ENCODE measurements at places on chromosomes 11 and 22. TPM values are rescaled to one million over a fixed set of nuclear protein-coding genes. Genes with fewer than 3 reads are reported as not detected.

DNA sequence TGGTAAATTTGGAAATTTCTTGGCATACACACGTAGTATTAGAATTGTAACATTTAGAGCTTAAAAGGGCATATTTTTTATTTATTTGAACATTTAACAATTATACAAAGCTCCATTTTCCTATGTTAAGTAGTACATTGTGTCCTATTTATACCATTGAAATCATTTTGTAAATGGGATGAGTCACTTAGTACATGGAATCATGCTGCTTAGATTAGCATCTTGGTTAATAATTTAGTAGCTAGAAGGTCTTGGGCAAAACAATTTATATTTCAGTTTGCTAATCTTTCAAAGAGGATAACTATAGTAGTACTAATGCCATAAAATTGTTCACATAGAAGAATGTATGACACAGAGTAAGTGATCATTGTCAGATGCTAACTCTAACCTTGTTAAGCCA lies 450.1 kb upstream of the LUZP2 start:
- no peak for DNase-seq

GRCh38 chr11:68950270-68950669 lies 30.5 kb downstream of the MRGPRD start:
- peak; percentile 4 for DNase-seq

- DNase-seq, result peak; percentile 97
These were observed 206.5 kb upstream of the CTSC start for GRCh38 chr11:88543902-88544655.

DNA sequence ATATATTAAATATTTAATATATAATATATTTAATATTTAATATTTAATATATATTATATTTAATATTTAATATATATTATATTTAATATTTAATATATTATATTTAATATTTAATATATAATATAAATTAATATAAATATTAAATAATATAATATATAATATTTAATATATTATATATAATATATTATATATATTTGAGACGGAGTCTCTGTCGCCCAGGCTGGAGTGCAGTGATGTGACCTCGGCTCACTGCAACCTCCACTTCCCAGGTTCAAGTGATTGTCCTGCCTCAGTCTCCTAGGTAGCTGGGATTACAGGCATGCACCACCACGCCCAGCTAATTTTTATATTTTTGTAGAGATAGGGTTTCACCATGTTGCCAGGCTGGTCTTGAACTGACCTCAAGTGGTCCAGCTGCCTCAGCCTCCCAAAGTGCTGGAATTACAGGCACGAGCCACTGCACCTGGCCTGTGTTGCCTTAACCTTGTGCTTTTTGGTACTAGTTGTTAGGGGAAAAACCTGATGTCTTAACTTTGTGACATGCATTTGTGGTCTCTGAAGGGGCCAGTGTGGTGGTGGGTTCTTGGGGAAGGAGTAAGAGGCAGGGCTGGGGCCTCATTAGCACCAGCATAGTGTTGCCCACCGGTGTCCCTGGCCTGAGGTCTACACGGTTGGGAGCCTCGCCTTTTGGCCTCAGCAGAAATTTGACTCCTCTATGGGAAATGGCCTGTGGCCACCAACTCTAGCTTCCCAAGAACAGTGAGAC lies 16.6 kb downstream of the SEC14L3 start:
- DNase-seq, result no peak

DNA sequence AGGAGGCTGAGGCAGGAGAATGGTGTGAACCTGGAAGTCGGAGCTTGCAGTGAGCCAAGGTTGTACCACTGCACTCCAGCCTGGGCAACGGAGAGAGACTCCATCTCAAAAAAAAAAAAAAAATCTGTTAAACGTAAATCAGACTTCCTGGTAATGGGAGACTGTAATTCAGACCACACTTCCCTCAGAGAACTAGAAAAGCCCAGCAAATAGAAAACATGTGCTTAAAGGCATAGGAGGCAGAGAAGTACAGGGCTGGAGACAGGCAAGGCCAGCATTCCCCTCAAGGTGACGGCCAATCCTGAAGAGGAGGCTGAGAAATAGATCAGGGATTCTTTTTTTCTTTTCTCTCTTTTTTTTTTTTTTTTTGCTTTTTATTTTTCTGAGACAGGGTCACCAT lies 8.2 kb downstream of the GGT5 start:
- DNase-seq, result no peak

GRCh38 chr11:23604966-23605365 lies 744.7 kb upstream of the CCDC179 start:
- DNase-seq, result no peak

- peak; percentile 76 for DNase-seq
These were observed 2.9 kb downstream of the DIXDC1 start for GRCh38 chr11:111939836-111940604.

DNA sequence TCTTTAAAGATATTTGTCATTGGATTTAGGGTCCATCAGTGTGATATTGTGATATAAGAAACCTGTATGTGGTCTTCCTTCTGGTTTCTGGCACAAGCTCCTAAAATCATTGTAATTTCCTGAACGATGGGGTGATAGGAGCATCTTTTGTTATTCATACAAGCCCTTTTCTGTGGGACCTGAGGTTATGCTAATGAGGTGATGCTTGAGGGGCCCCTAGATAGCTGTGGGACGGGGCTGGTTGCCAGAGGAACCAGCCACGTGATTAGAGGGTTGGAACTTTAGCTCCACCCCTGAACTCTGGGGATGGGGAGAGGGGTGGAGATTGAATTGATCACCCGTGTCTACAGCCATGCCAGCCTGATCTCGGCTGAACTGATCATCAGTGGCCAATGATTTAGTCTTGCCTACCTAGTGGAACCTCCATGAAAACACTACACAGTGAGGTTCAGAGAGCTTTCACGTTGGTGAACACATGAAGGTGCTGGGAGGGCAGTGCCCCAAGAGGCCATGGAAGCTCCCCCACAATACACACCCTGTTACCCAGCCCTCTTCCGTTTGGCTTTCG lies 62.8 kb downstream of the BCR start:
- DNase-seq, result no peak

DNA sequence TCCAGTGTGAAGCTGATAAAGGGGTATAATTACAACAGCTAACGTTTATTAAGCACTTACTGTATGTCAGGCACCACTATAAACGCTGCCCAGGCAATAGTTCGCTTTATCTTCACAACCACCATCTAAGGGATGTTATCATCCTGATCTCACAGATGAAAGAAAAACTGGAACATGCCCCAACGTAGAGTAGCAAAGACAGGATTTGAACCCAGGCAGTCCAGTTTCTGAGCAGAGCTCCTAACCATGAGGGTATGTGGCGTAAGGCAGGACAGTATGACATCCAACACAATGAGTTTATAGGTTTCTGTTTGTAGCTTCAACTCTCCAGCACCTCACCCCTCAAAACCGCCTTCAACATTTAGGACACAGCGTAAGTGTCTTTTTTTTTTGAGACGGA lies 59.5 kb downstream of the AHNAK start:
- DNase-seq, result no peak

DNA sequence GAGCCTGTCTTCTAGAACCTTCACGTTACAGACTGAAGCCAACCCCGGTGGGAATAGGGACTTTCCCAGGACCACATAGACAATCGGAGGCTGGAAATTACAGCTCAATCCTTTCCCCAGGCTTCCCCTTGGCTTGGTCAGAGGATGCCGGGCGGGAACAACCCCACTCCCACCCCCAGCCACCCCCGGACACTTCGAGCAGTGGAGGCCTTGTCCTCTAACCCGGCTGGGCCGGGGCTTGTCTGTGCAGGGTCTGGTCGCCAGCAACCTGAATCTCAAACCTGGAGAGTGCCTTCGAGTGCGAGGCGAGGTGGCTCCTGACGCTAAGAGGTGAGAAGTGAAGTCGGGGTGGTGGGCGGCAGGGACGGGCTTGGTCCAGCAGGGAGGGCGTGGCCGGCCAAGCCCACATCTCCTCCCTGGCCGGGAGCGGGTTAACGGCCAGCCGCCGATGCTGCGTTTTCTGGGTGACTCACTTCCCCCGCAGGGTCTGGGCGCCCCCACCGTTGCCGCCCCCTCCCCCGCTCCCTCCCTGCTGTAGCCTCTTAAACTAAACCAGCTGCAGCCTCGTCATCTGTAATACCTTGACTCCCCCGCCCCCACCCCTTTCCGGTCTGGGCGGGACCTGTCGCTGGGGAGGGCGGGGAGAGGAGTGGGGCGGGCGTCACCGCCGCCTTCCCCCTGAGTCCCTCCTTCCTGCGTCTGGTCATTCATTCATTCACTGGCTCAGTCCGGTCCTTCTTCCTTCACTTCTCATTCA lies 1.5 kb downstream of the LGALS1 start:
- DNase-seq, result peak; percentile 96

- no peak for DNase-seq
These were observed 32.6 kb downstream of the APOL1 start for GRCh38 chr22:36285545-36285944.

DNA sequence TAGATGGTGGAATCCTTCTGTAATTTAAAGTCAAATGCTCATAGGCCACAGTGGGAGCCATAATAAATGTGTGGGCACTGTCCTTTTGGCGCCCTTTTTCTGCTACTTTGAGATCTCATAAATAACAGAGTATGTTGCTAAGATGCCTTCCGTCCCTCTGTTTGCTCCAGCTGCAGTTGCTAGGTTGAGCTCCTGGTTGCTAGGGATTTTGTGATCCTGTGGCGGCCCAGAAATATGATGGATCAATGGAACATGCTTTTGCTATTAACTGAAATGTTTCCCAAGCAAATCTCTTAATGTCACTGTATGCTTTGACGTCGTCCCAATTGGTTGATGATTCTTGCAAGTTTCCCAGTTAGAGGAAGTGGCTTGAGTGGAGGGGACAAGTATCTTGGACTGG lies 53.5 kb downstream of the MYO18B start:
- DNase-seq, result no peak

DNA sequence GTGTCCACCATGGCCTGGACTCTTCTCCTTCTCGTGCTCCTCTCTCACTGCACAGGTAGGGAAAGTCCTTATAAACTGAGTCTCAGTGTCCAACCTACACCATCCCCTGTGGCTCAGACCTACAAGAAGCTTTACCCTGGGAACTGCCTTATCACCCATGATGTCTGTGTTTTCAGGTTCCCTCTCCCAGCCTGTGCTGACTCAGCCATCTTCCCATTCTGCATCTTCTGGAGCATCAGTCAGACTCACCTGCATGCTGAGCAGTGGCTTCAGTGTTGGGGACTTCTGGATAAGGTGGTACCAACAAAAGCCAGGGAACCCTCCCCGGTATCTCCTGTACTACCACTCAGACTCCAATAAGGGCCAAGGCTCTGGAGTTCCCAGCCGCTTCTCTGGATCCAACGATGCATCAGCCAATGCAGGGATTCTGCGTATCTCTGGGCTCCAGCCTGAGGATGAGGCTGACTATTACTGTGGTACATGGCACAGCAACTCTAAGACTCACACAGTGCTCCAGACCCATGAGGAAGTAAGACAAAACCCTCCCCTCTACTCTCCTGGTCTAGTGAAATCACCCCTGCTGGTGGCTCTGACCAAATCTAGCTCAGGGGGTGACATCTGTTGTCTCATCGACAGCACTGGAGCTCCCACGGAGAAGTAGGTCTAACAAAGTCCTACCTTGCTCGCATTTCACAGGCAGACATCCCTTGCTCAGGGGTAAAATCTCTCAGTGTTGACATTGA lies 74.3 kb downstream of the VPREB1 start:
- no peak for DNase-seq

- peak; percentile 36 for DNase-seq
These were observed 15.5 kb upstream of the TAB1 start for GRCh38 chr22:39383841-39384625.

DNA sequence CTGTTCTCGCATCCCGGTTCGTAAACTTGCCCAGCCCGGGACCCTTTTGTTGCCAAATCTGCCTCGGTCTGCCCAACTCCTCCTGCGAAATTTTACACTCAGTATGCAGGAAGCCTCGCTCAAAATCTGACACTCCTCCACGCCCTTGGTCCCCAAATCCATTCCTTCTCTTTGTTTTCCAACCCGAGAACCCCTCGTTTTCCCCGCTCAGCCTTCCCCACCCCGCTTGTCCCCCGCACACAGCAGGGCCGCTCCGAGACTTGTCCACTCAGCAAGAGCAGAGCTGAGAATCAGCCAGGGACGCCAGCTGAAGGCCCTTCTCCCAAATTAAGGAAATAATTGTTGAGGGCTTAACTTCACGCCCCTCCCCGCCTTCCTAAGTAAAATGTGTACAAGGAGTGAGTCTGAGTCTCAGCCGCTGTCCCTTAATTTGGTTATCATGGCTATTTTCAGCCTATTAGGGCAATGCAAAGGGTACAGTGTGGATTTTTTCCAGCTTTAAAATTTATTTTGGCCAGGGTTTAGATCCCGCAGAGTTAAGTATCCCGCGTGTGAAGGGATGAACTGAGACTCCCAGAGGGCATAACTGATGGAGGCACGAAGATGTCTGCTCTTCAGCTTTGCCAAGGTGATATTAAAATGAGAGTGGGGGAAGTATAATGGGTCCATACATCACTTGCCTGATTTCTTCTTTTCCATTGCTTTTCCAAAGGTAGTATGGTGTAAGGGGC lies 581 bp upstream of the FBXO3 start:
- DNase-seq, result no peak

GRCh38 chr22:23359583-23360123 lies 179.3 kb downstream of the BCR start:
- no peak for DNase-seq

Gene ASRGL1
- total RNA-seq, result 0.98 TPM

Gene OR10G6
- not detected for total RNA-seq

Gene KCNK7
- 0.09 TPM for total RNA-seq

Gene NLRP14
- not detected for total RNA-seq

Gene HEPHL1
- not detected for total RNA-seq

Gene GSTT2B
- 4.9 TPM for total RNA-seq

Gene RASGRP2
- not detected for total RNA-seq
